ENCODE measurements at places on chromosomes 3 and 15.

GRCh38 chr15:64653757-64654156 is 121.6 kb downstream of the RBPMS2 start:
- DNase-seq: peak; percentile 9

- DNase-seq: no peak
Observed at GRCh38 chr15:47773143-47773542, 55.8 kb downstream of the SEMA6D start.

DNA sequence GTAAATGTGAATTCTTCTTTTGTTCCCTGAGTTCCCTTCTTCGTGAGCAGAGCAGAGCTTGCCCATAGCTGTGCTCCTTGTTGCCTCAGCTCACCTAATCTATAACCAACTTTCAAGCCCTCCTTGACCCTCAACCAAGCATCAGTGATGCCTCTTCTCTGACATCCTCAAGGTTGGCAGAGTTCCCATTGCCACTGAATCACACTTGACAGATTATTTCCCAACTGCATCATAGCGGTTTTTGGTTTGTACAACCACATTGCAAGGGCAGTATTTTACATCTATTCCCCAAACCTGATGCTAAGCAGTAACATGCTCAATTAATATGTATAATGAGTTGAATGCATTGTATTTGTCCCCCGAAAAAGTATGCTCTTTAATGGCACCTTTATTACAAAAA is 133.0 kb upstream of the SNTN start:
- peak; percentile 8 for DNase-seq

DNA sequence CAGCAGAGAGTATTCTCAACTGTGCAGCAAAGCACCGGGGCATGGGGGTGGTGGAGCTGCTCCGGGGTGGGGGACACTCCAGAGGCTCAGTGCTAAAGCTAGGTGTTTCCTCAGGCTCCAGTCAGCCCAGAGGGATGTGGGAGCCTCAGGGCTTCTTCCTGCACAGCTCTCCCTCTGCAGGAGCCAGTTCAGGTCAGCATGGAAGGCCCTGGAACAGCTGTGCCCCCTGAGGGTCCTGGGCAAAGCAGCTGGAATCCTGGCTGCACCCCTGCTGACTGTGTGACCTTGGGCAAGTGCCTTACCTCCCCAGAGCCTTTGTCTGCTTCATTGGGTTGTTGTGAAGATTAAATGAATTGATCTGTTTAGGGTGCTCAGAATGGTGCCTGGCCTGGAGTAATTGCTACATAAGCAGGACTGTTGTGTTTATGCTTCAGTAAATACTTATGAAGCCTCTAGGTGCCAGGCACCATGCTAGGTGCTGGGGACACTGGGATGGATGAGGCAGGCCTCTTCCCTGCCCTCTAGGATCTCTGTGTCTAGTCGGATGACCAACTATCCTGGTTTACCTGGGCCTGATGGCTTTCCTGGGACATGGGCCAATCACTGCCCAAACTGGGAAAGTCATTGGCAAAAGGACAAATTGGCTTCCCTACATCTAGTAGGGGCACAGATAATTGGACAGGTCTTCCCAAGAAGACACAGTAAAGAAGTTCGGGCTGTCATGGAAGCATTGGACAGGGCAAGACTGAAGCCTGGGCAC is 64.2 kb upstream of the LCTL start:
- DNase-seq: no peak
